ENCODE measurements at places on chromosomes 7 and 10.

GRCh38 chr10:89789188-89789877 is 87.9 kb downstream of the KIF20B start:
- DNase-seq: peak; percentile 17

- no peak for DNase-seq
Measured at GRCh38 chr10:7817984-7818294, 366 bp upstream of the TAF3 start.

DNA sequence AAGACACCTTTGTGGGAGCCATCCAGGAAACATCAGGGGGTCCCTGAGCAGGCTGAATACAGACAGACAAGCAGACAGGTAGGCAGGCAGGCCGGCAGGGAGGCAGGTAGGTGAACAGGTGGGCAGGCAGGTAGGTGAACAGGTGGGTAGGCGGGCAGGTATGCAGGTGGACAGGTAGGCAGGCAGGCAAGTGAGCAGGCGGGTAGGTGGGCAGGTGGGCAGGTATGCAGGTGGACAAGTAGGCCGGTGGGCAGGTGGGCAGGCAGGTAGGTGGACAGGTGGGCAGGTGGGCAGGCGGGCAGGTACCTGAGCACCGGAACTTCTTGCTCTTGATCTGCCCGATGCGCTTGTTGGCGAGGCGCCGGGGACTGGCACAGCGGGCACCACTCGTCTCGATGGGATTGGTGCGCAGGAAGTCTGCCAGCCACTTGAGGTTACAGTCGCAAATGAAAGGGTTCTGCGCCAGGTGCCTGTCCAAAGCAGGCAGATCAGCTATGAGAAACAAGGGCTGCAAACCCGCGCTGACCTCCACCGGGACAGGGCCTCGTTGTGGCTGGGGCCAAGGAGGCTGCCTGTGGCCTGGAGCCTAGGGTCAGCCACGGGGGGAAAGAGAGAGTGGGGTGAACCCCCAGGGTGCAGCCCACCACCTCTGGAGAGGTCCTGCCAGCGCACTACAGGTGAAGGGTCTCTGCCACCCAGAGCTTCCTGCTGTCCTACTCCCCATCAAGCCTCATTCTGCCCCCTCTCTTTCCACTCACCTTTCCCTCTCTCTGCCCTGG is 136.9 kb downstream of the SLIT1 start:
- no peak for DNase-seq

DNA sequence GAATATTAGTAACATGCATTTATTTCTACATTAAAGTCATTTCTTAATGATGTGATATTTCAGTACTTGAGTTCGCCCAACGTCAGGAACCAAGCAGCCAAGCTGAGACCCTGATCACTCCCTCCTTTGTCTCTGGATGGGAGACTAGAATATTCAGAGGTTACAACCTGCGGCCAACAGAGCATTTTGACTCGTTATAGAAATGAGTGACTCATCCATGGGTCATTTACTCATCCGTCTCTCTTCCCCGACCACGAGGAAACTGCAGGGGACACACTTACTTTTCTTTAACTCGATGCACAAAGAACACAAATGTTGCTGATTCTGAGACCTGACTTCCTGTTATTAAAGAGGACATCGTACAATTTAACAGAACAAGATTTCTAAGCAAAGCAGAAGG is 343.3 kb downstream of the FRMD4A start:
- DNase-seq: no peak

GRCh38 chr10:126043389-126043788 is 147.0 kb downstream of the FANK1 start:
- DNase-seq: no peak

DNA sequence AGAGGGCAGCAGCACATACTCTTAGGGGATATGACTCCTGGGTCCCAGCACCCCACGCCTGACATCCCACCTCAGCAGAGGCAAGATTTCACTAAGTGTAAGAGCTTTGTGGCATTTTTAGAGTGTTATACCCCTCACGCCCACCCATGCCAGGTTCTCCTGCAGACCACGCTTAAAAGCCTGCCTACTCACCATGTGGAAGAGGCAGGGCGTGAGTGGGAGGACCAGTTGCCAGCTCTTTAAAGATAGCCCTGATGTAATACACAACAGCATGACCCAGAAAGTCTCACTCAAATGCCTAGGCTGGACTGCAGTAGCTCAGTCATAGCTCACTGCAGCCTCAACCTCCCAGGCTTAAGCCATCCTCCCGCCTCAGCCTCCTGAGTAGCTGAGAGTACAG is 44.4 kb upstream of the CELF2 start:
- DNase-seq: no peak

GRCh38 chr7:105648561-105649401 is 67.5 kb upstream of the EFCAB10 start:
- DNase-seq: peak; percentile 11

- no peak for DNase-seq
Measured at GRCh38 chr7:117682681-117683385, 190.4 kb downstream of the CTTNBP2 start.

GRCh38 chr7:56174875-56175760 is 58.9 kb upstream of the NUPR2 start:
- DNase-seq: no peak

DNA sequence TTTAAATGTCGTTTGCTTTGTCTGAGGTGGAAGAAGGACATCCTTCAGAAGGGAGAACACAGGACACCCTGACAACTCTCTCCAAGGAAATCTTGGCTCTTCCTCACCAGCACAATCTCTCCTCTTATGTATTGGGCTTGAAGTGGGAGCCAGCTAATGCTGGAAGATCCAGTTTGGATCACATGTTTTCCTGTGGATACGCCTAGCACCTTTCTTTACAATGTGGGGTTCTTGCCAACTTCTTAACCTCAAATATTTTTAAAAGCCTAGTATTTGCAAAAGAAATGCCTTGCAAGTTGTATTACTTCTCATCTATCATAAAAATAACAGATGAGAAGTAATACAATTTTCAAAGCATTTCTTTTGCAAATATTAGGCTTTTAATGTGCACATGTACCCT is 76.4 kb downstream of the FRMD4A start:
- no peak for DNase-seq

- no peak for DNase-seq
Measured at GRCh38 chr7:137850972-137851945, 4.5 kb upstream of the DGKI start.

DNA sequence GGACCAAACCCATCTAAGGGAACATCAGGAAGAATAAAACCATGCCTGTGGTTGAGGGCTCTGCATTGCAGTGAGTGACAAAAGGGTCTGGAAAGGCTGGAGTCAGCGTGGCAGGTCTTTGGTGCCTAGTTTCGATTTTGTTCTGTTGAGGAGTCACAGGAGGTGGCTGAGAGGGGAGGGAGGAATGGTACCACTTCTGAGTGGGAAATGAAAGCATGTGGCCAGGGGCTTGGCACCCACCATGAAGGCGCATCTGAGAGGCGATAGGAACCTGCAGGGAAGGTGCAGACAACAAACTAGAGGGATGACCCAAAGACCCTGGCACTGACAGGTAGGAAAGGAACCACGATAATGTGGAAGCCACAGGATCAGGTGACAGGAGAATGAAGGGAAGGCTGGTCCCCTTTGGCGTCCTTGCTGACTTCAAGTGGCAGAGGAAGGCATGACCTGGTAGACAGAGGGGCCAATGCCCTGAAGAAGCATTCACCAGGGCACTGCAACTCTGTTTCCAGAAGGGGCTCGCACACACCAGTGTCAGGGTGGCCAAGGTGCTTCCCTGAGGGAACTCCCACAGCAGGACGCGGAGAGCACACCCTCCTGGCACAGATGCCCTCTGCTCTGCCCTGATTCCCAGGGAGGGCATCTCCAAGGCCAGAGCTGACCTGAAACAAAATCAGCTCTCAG is 41.7 kb downstream of the HIPK2 start:
- no peak for DNase-seq

GRCh38 chr7:158028290-158028941 is 559.2 kb downstream of the PTPRN2 start:
- DNase-seq: no peak

GRCh38 chr7:44764081-44764480 is 15.4 kb downstream of the ZMIZ2 start:
- DNase-seq: no peak

DNA sequence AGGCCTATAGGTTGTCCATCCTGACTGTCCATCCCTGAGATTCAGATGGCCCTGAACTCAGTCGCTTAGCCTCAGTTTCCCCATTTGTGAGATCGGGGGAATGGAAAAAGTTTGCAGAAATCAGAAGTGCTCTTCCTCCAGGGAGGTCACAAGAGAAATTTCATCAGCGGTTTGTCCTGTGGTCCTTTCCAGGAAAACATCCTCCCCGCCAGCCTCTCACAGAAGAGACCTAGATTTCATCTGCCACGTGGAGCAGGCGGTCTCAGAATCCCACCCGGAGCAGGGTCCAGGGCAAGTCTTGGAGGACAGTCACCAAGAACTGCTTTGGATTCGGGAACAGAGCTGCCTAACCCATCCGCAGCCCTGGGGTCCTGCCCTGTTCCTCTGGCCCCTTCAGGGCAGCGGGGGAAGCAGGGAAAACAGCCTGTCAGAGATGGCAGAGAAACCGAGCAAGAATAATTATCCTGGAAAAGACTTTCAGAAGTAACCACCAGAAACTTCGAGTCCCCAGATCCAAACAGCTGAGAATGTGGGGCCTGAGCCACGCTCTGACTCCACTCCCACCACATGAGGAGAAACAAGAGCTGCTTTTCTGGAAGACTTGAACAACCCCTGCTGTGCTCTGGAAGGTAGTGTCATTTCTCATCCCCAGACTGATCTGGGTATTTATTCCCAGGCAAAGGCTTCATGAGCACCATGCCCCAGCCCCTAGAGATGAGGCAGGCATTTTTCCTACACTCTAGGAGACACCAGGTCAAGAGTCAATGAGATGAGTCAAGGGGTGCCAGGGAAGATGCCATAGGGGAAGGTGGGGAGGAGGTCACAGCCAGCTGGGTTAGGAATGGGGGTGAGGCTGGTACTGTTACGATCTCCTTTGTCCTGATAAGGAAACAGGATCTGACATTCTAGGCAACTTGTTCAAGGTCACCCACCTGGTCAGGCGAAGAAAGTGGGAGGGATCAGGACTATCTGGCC is 1.1 kb upstream of the TNS3 start:
- no peak for DNase-seq

GRCh38 chr7:7188091-7188490 is 5.7 kb downstream of the C1GALT1 start:
- DNase-seq: no peak

Measured in erythroblast (primary cell).